Stimulated activated CD8-positive, alpha-beta memory T cell treated with anti-CD3 and anti-CD28 coated beads, Interleukin-4, amount 100 ng/mL, for 1 hour (primary cell): ENCODE measurements at places on chromosomes 1 and 21.

- DNase-seq = no peak
Observed at GRCh38 chr1:48309564-48310082, 87.1 kb downstream of the SLC5A9 start.

GRCh38 chr1:5889901-5890300 is 102.3 kb downstream of the NPHP4 start:
- DNase-seq = no peak

GRCh38 chr21:31517664-31518414 is 141.7 kb upstream of the SOD1 start:
- DNase-seq = no peak

GRCh38 chr1:24503059-24503751 is 569 bp downstream of the RCAN3 start:
- DNase-seq = no peak

DNA sequence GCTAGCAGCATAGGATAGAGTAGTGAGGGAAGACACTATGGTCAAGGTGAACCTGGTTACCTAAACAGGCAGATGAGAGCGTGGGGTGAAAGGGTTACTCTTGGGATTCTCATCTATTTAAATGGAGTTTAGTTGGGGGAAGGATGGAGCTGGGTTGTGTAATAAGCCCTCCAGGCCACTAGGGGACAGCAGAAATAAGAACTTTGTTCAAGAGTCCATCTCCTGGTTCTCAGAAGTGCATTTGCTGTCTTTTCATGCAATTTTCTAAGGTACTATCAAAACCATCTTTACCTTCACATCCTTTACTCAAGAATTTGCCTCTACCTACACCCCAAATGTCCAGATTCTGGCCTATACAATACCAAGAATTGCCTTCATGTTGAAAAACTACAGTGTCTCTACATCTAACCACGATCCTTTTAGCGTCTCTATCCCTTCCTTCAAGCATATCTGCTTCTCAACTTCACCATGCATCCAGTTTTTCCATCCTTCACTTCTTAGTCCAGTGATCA is 28.0 kb downstream of the SLAMF1 start:
- no peak for DNase-seq

DNA sequence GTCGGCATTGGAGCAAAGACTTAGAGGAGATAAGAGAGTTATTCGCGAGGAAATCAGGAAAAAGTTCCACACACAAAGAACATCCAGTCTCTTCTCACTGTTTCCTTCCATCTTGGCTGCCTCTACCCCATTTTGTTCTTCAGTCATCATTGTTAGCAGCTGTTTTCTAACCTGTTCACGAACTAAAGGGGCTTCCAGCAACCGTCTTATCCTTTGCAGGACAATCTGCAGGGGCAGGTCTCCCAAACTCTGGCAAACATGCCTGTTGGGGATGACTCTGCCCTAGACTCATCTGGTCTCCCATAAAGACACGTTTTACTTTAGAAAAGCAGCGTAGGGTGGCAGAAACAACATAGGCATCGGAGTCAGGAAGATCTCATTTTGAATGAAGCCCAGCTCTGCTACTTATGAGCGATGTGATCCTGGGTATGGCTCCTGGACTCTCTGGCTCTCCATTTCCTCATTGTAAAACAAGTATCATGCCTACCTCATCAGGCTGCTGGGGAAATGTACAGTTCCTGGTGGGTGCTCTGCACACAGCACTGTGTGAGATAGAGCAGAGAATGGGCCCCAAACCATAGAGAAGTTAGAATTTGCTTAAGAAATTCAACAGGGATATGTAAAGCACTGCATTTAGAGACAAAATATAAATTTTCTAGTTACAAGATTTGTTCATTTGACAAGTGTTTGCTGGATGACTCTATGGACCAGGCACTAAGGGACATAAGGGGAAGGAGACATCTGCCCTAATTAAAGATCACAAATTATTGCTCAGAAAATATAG is 59.7 kb downstream of the MEF2D start:
- no peak for DNase-seq

DNA sequence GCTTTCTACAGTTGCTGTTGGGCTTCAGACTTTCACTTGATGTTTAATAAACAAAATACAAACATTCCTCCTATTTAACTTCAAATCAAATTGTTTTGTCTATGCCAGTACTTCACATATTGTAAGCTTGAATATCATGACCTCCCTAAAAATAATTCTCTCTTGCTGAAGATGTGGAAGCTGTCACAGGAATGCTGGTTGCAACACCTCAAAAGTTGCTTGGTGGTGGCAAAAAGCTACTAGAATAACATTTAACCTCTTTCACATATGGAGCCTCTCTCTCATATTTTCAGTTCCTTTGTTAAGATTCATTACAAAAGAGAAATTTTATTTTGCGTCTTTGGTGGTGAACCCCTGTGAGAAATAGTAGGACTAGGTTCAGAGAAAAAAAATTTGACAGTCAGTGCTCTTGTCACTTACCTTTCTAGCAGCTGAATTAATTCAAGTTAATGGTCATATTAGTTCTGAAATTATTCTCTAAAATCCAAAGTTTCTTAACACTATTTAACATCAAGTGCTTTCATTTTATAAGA is 25.5 kb upstream of the F13B start:
- DNase-seq = no peak

- DNase-seq = no peak
Observed at GRCh38 chr1:204775546-204775945, 90.0 kb upstream of the LRRN2 start.

DNA sequence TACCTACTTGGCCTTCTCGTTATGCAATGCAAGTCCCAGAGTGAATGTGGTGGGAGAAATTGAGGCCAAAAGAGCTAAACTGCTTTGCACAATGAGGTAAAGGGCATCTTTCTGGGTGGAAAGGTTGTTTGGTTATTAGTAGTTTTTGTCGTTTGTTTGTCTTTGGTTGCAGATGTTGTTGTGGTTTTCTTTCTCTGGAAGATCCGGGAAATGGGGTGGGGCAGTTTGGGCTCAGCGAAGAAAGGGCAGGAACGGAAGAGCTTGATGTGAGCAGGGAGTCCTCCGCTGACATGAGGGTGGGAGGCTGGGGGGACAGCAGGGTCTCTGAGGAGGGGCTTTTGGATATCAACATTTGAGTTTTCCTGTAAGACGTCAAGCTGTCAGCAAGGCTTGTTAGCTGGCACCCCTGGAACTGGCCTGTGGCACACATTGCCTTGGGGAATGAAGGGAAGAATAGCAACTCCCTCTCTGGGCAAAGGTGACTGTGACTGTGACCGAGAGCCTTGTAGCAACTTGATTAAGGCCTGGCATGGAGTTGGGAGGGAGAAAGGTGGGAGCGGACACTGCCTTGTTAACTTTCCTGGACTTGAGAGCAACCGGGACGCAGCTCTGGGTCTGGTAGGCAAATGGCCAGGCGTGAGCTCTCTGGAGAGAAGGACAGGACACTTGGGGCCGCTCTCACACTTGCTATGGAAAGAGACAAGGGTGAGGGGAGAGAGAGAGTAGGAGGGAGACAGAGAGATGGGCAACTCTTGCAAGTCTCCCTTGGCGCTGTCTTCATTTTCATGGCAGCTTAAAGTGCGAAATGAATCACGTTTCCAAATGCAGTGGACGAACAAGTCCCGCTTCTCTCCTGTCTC is 15.4 kb upstream of the OPRD1 start:
- no peak for DNase-seq

DNA sequence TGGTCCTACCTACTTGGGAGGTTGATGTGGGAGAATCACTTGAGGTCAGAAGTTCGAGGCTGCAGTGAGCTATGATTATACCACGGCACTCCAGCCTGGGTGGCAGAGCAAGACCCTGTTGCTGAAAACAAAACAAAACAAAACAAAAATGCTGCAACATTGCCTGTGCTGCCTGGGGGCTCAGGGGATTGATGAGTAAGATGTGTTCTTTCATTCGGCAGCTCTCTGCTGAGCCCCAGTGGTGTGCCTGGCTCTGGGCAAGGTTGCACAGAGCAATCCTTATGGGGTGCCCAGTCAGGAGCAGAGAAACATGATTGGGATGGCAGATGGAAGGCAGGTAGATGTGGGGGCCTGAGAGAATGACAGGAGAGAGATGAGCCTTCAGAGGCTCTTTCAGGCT is 28.6 kb upstream of the KDM4A start:
- no peak for DNase-seq

DNA sequence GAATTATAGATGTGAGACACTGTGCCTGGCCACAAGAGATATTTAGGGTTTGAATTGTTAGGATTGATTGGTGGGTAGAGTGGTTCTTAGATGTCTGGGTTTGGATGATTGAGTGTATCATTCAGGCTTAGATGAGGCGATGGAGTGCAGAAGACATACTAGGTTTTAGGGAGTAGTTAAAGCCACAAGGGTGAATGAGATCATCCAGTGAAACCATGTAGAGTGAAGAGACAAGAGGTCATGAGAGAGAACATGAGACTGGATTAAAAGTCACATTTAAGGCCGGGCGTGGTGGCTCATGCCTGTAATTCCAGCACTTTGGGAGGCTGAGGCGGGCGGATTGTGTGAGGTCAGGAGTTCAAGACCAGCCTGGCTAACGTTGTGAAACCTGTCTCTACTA is 37.2 kb downstream of the ZFYVE9 start:
- DNase-seq = no peak

DNA sequence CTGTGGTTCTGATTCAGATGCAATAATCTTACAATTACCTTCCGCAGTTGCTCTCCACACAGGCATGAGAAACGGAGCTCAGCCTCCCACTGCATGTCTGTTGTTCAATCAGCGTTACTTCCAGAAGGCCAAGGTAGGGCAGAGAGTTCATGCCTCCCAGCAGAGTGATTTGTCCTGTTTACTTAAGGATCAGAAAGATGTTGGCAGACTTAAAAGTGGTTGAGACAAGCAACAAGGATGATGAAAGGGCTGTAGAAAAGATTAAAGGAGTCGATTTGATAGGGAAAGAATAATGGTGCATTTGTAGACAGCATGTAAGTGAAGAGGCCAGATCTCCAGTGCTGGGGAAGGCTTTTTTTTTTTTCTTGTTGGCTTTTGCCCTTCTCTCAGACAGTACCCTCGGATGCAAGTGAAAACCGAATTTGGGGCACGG is 26.6 kb downstream of the ARMH1 start:
- DNase-seq = no peak

DNA sequence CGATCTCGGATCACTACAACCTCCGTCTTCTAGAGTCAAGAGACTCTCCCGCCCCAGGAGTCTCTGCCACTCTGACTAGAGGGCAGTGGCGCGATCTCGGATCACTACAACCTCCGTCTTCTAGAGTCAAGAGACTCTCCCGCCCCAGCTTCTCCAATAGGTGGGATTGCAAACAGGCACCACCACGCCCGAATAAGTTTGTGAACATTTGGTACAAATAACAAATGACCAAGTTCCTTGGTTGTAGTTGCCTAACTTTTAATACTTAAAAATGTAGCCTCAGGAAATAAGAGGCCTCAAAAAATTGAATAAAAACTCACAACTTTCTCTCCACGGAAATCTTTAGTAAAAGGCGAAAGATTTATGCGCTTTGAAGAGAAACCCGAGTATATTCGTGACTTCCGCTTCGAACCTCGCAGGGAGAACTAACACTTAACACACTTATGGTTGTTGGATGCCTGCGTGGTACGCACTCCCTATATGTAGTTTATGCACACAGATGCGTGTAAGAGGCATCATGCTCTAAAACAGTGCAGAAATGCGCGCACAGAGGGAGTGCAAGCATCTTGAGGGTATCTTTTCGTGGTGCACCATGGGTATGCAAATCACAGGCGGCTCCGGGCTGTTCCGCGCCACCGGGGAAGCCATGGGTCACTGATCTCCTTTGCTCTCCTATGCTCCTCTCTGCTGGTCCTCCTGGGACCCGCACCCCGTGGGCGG is 11.4 kb downstream of the BTBD19 start:
- DNase-seq = peak; percentile 66

DNA sequence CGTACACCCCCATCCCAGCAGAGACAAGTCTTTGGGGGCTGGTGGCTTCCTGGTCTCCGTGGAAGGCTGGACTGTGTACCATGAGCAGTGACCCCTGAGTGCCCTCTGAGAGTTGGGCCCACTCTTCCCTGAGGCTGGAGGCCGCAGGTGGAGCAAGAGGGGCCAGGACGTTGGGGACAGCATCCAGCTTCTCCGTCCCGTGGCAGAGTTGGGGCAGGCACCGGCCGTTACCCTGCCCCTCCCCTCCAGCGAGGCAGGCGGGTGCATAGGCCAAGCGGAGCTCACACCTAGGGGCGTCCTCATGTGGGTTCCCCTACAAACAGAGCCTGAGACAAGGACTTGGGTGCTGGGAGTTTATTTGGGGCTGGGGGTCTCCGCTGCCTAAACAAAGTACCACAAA is 14.0 kb downstream of the GABRD start:
- DNase-seq = no peak

- no peak for DNase-seq
Observed at GRCh38 chr1:221025956-221026355, 146.7 kb downstream of the HLX start.

DNA sequence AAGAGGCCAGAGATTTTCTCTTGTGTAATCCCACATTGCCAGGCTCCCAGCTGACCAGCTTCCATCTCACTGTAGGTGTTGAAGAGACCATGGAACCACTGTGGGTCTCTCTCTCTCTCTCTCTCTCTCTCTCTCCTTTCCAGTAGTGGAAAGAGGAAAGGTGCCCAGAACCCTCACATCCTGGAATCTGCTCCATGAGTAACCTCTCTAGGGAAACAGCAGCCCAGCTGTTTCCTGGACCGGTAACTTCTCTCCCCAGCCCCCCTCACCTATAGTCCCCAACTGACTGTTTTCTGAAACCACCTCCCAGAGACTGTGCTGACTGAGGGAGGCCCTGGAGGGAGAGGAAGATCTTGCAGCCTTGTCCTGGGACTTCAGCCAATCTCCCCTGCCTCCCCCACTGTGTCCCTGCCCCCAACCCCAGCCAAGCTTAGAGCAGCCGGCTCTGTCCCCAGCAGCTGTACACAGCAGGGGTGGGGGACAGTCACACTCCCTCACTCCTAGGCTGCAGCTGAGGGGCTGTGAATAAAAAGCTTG is 20.6 kb upstream of the SLC45A3 start:
- DNase-seq = no peak

GRCh38 chr1:81420760-81421159 is 380.0 kb upstream of the ADGRL2 start:
- DNase-seq = no peak

GRCh38 chr1:190578526-190578925 is 100.9 kb upstream of the BRINP3 start:
- DNase-seq = no peak

GRCh38 chr1:225410036-225410435 is 17.8 kb downstream of the LBR start:
- no peak for DNase-seq

DNA sequence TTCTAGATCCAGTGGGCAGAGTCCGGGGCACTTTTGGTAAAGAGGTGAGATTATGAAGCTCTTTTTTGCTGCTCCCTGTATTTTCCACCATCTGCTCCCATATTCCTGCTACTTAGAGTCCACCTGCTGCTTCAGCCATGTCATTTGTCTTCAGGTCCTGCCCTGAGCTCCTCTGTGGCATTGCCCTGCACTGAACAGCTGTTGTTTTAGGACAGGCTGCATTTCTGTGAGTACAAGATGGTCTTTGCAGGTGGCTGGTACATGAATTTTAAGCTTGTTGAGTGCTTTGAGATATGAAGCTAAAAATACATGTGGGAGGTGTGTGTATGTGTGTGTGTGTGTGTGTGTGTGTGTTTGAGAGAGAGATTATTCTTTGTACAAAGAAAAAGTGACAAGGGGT is 21.9 kb downstream of the MT1HL1 start:
- no peak for DNase-seq
